HFF-Myc (cell line): ENCODE measurements at places on chromosomes 12 and 14.

- no peak for DNase-seq
Measured at GRCh38 chr14:96146131-96146771, 58.4 kb upstream of the BDKRB2 start.

- DNase-seq = peak; percentile 27
Measured at GRCh38 chr14:22314183-22314820, 274.7 kb downstream of the DAD1 start.

GRCh38 chr12:29316752-29317151, 64.2 kb downstream of the ERGIC2 start:
- DNase-seq = no peak

- no peak for DNase-seq
Measured at GRCh38 chr12:128458301-128458974, 191.5 kb downstream of the TMEM132C start.

GRCh38 chr12:67764946-67765619, 116.5 kb downstream of the DYRK2 start:
- DNase-seq = no peak

- DNase-seq = no peak
Measured at GRCh38 chr12:4273652-4274395, at the start of gene CCND2. CCND2 (plus strand) TSS chr12:4273762; CDS start chr12:4274041, 279 bp downstream.

GRCh38 chr12:92134638-92135274, 10.9 kb downstream of the BTG1 start:
- peak; percentile 62 for DNase-seq

DNA sequence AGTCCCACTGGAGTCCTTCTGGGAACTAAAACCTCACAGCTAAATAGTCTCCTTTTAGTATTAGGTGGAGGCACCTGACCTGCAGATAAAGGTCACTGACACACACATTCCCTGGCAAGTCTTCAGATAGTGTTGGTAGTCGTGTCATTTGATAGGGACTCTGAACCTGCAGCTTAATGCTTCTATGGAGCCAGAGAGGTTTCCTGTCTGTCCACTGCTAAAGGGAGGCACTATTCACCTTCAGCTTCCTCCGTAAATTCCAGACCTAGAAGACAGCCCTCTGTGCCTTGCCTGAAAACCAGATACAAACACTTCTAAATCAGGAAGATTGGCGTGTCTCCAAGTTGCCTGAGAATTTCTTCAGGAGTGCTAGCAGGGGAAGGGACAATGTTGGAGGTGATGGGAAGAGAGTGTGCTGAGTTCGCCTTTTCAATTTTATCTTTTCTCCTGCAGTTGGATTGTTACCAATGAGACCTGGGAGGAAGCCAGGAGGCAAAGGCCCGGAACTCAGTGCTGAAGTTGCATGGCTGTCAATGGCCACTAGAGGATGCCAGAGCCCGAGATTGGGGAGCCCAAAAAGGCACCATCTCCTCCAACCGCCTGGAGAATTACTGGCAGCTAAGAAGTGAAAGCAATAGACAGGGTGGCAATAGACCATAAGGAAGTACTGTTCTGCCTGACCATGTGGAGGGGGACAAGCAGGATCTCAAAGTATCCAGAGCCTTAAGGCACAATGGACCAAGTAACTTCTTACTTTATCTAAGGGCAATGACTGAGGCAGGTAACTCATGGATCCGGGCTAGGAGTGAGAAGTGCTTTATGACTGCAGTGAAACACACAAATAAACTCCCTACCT, 81.6 kb upstream of the SCAF11 start:
- peak; percentile 50 for DNase-seq

DNA sequence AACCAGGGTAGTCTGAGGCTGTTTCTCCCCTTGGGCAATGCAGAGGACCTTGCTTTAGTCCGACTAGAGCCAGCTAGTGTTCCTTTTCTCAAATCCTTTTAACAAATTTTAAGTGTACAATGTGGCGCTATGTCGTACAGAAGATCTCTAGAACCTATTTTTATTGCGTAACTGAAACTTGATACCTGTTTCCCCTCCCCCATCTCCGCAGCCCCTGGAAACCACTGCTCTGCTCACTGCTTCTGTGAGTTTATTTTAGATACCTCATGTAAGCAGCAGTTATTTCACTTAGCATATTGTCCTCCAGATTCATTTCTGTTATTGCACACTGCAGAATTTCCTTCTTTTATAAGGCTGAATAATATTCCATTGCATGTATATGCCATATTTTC, 1092.3 kb downstream of the AACS start:
- DNase-seq = no peak

DNA sequence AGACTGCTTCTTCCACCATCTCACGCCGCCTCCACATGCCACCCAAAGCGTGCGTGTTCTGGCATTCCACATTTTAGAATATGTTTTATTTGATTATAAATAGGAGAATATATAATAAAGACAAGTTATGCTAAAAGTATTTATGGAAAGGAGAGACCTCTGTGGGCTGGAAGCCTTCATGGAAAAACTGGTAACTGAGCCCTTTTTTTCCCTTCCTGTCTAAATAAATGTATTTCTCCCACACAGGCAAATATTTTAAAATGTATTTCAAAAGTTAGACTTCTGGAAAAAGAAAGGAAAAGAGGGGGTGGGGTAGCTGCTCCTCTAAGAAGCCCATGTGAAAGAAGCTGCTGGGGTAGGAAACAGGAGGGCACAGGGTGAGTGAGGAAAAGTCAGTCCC, 16.1 kb upstream of the NR4A1 start:
- no peak for DNase-seq

- no peak for DNase-seq
Measured at GRCh38 chr12:132444957-132445883, 44.7 kb upstream of the FBRSL1 start.

DNA sequence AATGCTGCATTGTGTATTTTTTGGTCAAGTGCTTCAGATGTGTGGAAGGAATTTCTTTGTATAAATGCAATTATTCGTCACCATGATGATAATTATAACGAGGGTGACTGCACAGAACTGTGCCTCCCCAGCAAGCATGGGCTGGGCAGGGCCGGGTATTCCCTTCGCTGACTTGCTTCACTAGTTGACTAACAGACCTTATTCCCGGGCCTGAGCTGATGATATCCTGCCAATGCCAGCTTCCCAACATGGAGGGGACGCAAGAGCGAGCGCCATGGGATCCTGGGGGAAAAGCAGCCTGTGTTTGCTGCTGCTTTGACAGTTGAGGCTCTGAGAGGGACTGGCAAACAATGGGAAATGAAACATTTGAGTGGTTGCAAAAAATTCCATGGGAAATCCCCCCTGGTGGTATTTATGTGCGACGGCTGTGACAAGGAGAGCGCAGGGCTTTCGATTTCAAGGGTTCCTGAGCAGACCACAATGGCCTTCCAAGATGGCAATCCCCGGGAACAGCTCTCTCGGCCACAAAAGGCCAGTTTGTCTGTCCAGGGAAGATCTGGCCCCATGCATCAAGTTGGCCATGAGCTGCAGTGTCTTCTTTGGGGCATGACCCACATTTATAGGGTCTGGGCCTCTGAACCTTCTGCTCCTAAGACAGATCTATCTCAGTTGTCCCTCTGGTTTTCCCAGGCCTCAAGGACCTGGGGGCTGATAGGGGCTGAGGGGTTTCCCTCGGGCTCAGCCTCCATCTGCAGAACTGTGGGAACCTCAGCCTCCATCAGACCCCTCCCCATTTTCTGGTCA, 21.9 kb upstream of the MAP1LC3B2 start:
- DNase-seq = no peak

- no peak for DNase-seq
Measured at GRCh38 chr14:29075761-29076160, 309.2 kb downstream of the FOXG1 start.

GRCh38 chr12:98939350-98939749, 294.3 kb downstream of the APAF1 start:
- peak; percentile 2 for DNase-seq

DNA sequence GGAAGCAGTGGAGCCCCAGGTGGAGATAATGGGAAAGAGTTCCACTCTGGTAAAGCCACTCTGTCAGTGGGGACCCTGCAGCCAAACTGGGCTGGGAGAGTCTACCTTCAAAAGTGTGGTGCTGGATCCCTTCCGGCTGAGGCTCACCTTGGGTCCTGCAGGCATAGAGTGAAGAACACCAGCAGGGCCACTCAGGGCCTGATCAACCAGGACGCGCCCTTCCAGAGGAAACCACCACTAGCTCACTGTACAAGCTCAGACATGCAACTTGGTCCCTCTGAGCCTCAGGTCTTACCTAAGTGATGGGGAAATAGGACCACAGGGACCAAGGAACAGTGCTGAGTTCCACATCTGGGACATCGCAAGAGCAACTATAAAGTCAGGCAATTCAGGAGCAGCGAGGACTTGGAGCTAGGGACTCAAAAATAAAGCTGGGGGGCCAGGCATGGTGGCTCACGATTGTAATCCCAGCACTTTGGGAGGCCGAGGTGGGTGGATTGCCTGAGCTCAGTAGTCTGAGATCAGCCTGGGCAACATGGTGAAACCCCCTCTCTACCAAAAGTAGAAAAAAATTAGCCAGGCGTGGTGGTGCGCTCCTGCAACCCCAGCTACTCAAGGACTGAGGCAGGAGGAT, 5.9 kb upstream of the PRPH start:
- no peak for DNase-seq

GRCh38 chr14:102898776-102899515, 23.5 kb upstream of the AMN start:
- no peak for DNase-seq

GRCh38 chr14:76810953-76811400, 1.7 kb downstream of the ANGEL1 start:
- DNase-seq = no peak

DNA sequence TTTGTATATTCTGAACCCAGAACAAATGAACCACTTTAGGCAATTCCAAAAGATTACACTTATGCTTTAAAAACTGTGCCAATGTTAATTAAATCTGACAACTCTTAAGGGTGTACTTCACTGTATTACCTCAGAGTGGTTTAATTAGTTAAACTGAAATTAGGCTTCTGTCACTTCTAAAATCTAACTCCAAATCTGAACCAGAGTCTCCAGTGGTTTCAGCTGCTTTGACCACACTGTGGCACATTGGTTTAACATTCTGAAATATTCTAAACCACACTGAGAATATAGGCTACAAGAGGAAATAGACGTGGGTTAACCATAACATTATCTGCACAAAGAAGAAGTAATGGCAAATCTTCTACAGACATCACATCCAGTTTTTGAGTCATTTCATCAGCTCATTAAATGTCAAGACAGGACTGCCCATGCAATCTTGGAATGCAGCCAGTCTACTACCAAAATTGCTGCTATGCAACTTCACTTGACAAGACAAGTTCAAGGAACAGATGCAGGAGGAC, 94.8 kb downstream of the LRP6 start:
- peak; percentile 29 for DNase-seq

- peak; percentile 98 for DNase-seq
Measured at GRCh38 chr12:88241862-88242570, 99.9 kb downstream of the TMTC3 start.

GRCh38 chr12:98259693-98260092, 255.7 kb upstream of the TMPO start:
- DNase-seq = no peak

GRCh38 chr12:24679126-24679525, 269.8 kb downstream of the BCAT1 start:
- no peak for DNase-seq

DNA sequence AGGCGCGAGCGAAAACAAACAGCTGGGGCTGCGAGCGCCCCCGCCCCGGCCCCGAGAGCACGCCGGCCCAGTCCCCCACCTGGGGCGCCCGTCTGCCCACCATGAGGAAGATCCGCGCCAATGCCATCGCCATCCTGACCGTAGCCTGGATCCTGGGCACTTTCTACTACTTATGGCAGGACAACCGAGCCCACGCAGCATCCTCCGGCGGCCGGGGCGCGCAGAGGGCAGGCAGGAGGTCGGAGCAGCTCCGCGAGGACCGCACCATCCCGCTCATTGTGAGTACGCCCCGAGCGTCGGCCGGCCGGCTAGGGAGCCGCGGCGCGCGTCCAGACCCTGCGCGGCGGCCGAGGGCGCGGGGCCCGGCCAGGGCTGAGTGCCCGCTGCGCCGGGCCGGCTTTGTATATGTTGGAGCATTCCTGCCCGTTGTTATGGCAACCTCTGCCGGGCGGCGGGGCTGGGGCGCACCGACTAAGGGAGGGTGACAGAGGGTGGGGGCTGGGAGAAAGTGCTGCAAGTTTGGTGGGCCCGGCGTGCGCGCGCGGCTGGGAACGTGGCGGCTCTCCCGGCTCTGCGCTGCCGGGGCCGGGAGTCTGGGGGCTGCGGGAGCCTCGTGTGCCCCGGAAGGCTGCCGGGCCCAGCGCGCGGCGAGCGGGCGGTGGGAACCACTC, 367 bp downstream of the GALNT16 start:
- no peak for DNase-seq

GRCh38 chr12:52494518-52494917, 1.5 kb upstream of the KRT6A start:
- DNase-seq = no peak

GRCh38 chr14:21525571-21525961, 580 bp downstream of the SALL2 start:
- DNase-seq = no peak

DNA sequence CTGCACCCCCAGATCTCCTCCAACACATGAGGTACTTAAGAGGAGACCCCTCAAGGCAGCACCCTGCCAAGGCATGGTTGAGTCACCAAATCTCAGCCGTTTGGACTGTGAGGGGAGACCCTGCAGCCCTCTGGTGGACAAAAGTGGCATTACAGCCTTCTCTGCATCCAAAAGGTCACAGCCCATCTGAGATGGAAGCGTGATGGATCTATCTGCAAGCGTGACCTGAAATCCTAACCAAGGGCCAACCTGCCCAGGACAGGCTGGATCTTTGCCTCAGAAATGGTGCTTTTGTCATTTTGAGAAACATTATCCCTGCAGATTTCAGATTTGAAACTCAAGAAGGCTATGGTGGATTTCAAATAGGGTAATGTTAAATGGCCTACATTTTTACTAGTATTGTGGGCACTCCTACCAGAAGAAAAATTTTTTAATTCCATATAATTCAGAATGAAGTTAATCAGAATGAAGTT, 23.7 kb upstream of the DHRS4 start:
- DNase-seq = peak; percentile 50

DNA sequence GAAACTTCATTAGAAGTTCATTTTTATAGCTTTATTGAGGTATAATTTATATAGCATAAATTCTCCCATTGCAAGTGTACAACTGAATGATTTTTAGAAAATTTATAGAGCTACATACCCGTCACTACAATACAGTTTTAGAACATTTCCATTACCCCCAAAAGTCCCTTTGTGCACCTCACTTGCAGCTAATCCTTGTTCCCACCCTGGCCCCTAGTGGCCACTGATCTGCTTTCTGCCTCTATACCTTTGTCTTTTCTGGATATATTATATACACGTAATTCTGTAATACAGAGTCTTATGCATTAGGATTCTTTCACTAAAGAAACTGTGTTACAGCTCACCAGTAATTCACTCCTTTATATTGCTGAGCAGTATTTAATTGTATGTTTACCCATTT, 145.1 kb upstream of the DIO2 start:
- no peak for DNase-seq

DNA sequence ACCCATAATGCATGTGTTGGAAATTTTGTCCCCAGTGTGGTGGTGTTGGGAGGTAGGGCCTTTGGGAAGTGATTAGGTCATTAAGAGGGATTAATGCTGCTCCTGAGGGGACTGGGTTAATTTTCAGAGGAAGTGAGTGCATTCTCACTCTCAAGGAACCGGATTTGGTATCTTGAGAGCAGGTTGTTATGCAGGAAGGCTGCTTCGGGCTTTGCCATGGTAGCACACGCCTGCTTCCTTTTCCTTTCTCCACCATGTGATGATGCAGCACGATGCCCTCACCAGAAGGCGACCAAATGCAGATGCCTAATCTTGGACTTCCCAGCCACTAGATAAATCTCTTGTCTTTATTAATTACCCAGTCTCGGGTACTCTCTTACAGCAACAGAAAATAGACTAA, 257.1 kb downstream of the SSPN start:
- DNase-seq = no peak

GRCh38 chr12:72313806-72314205, 41.6 kb downstream of the TRHDE start:
- no peak for DNase-seq
